Stimulated activated CD8-positive, alpha-beta memory T cell treated with anti-CD3 and anti-CD28 coated beads, Interleukin-7, amount 100 ng/mL, for 1 hour (primary cell): ENCODE measurements at places on chromosomes 4 and X.

- no peak for DNase-seq
Measured at GRCh38 chr4:124932447-124932846, 219.9 kb upstream of the ANKRD50 start.

DNA sequence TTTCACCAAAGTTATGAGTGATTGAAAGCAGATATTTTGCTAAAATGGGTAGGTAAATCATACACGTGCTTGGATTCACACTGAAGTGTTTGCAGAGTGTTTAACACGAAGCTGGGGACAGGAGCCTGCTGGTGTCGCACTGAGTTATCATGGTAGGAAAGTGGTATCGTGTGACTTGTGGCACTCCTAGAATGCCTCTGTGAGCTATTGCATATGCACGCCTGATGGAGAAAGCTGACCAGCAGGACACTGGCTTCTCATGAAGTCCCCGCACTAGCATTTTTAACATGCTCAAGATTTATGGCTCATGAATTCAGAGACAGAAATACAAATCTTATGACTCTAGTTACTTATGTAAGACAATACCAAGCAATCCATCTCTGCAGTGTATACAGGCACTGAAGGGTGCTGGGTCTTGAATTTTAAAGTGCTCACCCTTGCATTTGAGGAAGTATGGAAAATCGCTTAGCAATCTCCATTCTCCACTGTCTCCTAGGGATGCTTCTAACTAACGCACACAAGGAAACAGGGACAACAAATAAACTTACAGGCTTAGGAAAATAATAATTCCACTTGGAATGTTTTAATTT lies 19.8 kb downstream of the VCX3B start:
- DNase-seq, result no peak

- DNase-seq, result no peak
Measured at GRCh38 chrX:46327566-46328115, 217.6 kb downstream of the ZNF674 start.

- no peak for DNase-seq
Measured at GRCh38 chr4:1458581-1458980, 52.3 kb upstream of the NKX1-1 start.

DNA sequence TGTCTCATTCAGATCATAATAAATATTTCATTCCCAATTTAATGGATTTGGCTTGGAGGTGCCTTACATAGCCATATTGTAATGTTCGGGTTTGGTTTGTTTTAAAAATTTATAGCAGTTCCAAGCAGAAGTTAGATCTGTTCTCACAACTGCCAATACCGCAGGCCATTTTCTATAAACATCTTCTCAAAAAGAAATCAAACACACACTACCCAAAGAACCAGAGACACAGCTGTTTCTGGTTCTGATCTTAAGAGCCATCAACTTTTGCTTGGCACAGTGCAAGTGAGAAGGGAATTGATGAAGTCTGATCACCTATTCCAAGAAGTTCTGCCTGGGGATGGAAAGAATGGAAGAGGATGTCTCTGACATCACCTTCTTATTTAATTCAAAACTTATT lies 22.9 kb downstream of the MID1IP1 start:
- DNase-seq, result no peak

GRCh38 chrX:130212371-130212770 lies 40.6 kb downstream of the RAB33A start:
- DNase-seq, result no peak

DNA sequence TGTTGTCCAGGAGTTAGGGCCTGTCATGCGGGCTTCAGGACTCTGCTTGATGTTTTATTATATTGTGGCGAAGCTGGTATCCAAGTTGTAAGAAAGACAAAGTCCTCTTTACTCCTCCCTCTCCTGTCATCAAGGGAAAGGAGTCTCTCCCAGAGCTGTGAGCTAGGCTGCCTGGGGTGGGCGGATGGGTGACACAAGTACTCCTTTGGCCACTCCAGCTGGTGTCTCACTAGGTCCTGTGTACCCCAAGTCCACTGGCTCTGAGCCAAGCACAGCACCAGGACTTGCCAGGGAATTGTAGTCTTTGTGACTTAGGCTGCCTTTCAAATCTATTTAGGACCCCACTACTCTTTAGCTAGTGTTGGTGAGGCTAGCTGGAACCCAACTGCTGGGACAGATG lies 36.7 kb upstream of the RPS6KA6 start:
- DNase-seq, result no peak

GRCh38 chrX:13468096-13468495 lies 101.3 kb upstream of the EGFL6 start:
- DNase-seq, result no peak

DNA sequence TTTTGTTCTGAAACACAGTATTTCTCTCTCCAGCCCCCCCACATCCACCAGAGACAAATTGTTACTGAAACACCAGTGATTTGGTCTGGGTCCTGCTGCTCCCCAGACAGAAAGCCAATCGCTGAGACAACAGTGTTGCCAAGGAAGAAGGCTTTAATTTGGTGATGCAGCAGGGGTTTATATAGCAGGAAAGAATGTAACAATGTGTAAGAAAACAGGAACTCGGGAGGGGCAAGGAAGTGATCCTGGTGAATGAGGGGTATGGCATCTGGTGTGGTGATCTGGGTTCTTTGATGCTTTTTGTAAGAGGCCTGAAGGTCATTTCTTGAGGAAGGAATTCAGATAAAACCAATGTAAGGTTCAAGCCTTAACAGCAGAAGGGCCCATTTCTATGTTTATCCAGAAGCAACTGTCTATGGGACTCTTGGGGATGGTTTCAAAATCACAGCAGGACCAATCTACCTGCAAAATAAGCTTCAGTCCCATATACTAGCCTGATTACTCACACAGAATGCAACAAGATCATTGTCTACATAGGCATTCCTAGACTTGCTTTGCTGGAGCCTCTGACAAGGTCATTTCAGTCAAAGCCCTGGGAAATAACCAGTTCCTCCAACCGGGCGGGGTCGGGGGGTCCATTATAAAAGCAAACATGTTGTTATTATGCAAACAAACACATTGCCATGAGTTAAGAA lies 445.2 kb upstream of the ZFP42 start:
- no peak for DNase-seq

DNA sequence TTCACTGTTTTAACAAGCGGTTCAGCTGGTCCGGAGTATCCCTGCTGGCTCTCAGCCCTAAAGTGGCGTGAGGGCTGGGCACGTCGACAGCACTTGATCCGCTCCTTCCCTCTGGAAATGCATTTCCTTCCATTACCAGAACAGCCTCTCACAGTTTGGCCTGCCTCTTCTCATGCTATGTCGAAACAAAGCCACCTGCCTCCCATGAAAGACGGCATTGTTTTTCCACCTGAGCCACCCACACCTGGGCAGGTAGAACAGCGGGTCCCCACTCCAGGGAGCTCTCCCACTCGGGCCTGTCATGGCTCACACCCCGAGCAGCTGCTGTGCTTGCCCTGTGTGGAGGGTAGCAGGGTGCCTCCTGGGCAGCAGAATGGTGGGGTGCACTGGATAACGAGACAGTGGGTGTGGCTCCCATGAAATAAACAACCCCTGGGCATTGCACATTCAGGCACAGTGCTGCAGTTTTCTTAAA lies 86.2 kb downstream of the FHDC1 start:
- no peak for DNase-seq

- no peak for DNase-seq
Measured at GRCh38 chr4:48546336-48546735, 56.3 kb downstream of the ZAR1 start.

GRCh38 chr4:139658185-139658584 lies 7.4 kb upstream of the MGST2 start:
- DNase-seq, result no peak

- no peak for DNase-seq
Measured at GRCh38 chr4:7584098-7584497, 149.4 kb upstream of the PSAPL1 start.

GRCh38 chr4:134089885-134090284 lies 111.7 kb downstream of the PABPC4L start:
- no peak for DNase-seq
